Breast epithelium (tissue), 4 donors: ENCODE measurements at places on chromosomes 12 and 14. TPM values are rescaled to one million over a fixed set of nuclear protein-coding genes. Genes with fewer than 3 reads are reported as not detected.

- no peak overlapping the region for H3K4me3 ChIP-seq
- H3K36me3 ChIP-seq: no peaks in the 10 kb centered on the region
- H3K4me1 ChIP-seq: no peaks in the 10 kb centered on the region
- H3K27me3 ChIP-seq: no peaks in the 10 kb centered on the region
- no peak for DNase-seq
These were observed 1.3 kb downstream of the A2ML1 start for GRCh38 chr12:8823565-8824300.

DNA sequence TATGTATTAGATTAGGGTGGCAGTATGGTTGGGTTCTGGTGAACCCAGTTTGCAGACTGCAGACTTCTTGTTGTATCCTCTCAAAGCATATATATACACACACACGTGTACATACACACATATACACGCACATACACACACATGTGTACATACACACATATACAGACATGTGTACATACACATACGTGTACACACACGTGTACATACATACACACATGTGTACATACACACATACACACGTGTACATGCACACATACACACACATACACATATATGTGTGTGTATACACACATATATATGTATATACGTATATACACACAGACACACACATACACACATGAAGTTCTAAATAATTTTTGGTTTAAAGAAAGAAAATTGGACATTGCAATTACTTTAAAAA lies 780.2 kb downstream of the FLRT2 start:
- no peaks in the 10 kb centered on the region for H3K27me3 ChIP-seq
- no peaks in the 10 kb centered on the region for H3K36me3 ChIP-seq
- no peak for DNase-seq
- no peaks in the 10 kb centered on the region for H3K4me1 ChIP-seq
- H3K4me3 ChIP-seq: no peak overlapping the region

DHH gene
- total RNA-seq: 0.29 TPM

KERA gene
- 0.33 TPM for total RNA-seq

DNA sequence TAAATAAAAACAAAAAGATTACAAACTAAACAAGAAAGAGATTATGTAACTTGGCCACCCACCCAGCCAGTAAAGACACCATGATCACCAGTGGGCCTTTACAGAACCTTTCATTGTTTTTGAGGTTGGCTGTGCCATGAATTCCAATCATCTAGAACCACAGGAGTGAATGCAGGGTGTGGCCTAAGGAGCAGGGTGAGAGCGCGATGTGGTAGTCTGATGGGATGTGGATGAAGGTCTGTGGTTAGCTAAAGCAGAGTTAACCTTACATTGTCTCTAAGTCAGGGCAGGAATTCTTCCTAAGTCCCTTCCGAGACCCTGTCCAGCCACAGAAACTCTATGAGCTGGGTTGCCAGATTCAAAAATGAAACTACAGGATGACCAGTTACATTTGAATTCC lies 54.0 kb upstream of the CDKN3 start:
- no peak overlapping the region for H3K4me3 ChIP-seq
- H3K36me3 ChIP-seq: no peaks in the 10 kb centered on the region
- no peaks in the 10 kb centered on the region for H3K27me3 ChIP-seq
- H3K4me1 ChIP-seq: no peaks in the 10 kb centered on the region
- no peak overlapping the region for H3K27ac ChIP-seq
- DNase-seq: no peak

GRCh38 chr14:51873221-51873893 lies 12.9 kb downstream of the GNG2 start:
- peak overlapping the region; percentile 56 for H3K27ac ChIP-seq
- H3K36me3 ChIP-seq: no peaks in the 10 kb centered on the region
- H3K4me3 ChIP-seq: no peak overlapping the region
- no peaks in the 10 kb centered on the region for H3K27me3 ChIP-seq

DNA sequence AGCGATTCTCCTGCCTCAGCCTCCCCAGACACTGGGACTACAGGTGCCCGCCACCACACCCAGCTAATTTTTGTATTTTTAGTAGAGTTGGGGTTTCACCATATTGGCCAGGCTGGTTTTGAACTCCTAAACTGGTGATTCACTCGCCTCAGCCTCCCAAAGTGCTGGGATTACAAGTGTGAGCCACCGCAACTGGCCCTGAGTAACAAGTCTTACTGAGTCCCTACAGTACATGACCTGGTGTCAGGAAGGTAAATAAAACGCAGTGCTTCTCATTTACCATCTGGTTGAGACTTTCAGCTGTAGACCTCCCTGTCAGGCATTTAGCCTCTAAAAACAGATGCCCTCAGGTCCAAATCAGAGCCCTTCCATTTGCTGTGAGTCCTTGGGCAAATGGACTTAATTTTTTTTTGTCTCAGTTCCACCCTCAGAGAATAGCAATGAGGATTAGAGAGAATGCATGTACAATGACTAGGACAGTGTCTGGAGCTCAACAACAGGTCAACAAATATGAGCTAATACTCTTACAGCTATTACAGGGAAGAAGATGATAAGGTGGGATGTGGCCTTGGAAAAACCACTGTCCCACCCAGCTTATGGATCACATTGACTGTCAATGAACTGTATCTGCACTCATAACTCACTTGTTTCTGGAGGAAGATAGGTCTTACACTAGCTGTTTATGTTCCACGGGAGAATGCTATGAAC lies 70.5 kb downstream of the PHLDA1 start:
- no peak overlapping the region for H3K27ac ChIP-seq
- H3K36me3 ChIP-seq: no peaks in the 10 kb centered on the region
- no peak for DNase-seq
- H3K4me1 ChIP-seq: no peaks in the 10 kb centered on the region
- no peaks in the 10 kb centered on the region for H3K27me3 ChIP-seq

CCDC196 gene
- total RNA-seq: not detected

ZBTB25 gene
- total RNA-seq: 14.4 TPM

- no peaks in the 10 kb centered on the region for H3K4me1 ChIP-seq
- no peaks in the 10 kb centered on the region for H3K27me3 ChIP-seq
- H3K4me3 ChIP-seq: no peak overlapping the region
- no peak for DNase-seq
- H3K27ac ChIP-seq: no peak overlapping the region
These were observed 12.7 kb downstream of the PLBD2 start for GRCh38 chr12:113370923-113371682.

GRCh38 chr12:52615208-52615868 lies 3.0 kb downstream of the KRT73 start:
- no peak for DNase-seq
- H3K4me3 ChIP-seq: no peak overlapping the region
- no peak overlapping the region for H3K27ac ChIP-seq
- H3K27me3 ChIP-seq: no peaks in the 10 kb centered on the region

SOX5 gene
- 11.7 TPM for total RNA-seq

DNA sequence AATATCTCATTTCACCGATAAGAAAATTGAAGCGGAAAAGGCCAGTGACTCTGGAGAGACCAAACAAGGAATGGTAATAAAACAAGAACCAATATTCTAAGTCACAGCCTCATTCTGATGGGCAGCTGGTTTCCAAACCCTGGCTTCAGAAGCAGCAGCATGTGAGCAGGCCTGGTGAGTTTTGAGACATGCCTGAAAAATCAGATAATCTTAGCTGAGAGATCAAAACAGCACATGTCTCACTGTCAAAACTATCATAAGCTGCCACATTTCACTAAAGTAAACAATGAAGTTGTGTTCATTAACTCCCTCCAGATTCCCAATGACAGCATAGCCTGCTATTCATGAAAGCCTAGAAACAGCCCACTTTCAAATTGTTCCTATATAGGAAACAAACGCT lies 36.5 kb downstream of the CIT start:
- no peaks in the 10 kb centered on the region for H3K27me3 ChIP-seq
- no peak overlapping the region for H3K27ac ChIP-seq
- no peaks in the 10 kb centered on the region for H3K4me1 ChIP-seq
- H3K36me3 ChIP-seq: no peaks in the 10 kb centered on the region
- H3K4me3 ChIP-seq: no peak overlapping the region
- DNase-seq: no peak

GRCh38 chr12:18805516-18806248 lies 67.8 kb downstream of the CAPZA3 start:
- no peak for DNase-seq
- H3K4me3 ChIP-seq: no peak overlapping the region
- H3K4me1 ChIP-seq: no peaks in the 10 kb centered on the region
- no peaks in the 10 kb centered on the region for H3K36me3 ChIP-seq
- H3K27me3 ChIP-seq: no peaks in the 10 kb centered on the region
- no peak overlapping the region for H3K27ac ChIP-seq

DNA sequence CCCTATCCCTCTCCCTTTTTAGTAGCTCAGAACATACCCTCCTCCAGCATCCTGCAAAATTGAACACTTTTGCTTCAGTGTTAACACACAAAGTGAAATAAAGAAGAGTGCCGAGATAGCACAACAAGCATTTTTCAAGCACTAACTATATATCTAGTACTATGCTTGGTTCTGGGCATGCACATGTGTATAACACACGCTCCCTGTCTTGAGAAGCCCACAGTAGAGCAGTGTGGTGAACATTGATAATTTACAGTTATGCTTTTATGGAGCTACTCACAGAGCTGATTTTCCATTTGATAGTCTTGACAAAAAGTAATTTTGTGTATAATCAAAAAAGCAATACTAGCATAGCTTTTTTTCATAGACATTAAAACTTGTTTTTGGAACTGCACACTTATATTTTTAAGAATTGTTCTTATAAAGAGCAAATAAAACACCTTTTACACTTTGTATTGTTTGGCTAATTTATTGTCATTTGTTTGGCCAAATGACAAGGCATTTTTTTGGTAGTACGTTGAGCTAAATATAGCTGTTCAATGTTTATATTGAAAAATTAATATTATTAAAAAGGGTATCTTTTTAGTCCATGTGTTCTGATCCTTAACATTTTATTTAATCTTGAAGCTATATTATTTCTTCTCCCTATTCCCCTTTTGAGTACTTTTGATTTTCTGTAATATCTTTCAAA lies 39.7 kb downstream of the LEMD3 start:
- H3K4me3 ChIP-seq: no peak overlapping the region
- H3K27me3 ChIP-seq: no peaks in the 10 kb centered on the region
- no peak overlapping the region for H3K27ac ChIP-seq
- no peaks in the 10 kb centered on the region for H3K36me3 ChIP-seq
- DNase-seq: no peak
- H3K4me1 ChIP-seq: no peaks in the 10 kb centered on the region
